ENCODE measurements at places on chromosomes 1 and 21.

- no peak for DNase-seq
These were observed 48.2 kb upstream of the ARHGEF16 start for GRCh38 chr1:3405974-3406867.

- no peak for DNase-seq
These were observed 191.1 kb downstream of the PTPRC start for GRCh38 chr1:198829944-198830343.

DNA sequence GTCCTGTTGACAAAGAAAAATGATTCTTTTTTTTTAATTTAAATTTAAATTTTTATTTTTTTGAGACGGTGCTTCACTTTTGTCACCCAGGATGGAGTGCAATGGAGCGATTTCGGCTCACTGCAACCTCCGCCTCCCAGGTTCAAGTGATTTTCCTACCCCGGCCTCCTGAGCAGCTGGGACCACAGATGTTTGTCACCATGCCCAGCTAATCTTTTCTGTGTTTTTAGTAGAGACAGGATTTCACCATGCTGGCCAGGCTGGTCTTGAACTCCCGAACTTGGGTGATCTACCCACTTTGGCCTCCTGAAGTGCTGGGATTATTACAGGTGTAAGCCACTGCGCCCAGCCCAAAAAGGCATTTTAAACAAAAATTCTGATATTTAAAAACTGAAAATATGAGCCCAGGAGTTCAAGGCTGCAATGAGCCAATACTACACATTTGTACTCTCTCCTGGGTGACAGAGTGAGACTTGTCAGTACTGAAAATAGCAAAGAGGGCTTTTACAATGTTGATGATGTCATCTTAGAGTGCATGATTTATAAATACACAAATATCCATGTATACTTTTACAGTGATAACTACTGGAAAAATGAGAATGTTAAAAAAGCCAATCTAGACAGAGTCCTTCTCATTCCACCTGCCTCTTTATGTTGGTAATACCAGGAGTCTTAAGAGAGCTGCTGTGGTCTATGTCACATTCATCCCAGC, 56.0 kb upstream of the STUM start:
- no peak for DNase-seq

DNA sequence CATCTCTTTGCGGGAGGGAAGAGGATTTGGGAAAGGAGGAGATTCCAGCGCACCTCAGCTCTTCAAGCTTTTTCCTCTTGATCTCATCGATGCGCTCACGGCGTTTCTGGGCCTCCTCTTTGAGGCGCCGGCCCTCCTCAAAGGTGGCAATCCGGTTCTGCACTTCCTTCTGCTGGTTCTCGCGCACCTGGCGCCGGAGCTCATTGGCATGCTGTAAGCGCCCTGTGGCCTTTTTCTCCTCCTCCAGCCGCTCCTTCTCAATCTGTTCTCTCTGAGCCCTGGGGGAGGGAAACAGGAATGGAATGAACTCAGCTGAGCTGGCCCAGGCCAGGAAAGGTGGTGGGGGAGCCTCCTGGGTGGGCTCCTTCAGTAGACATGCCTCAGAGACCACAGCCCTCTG, 10.4 kb upstream of the VSIG8 start:
- no peak for DNase-seq

Measured in AG09319 (cell line).